ENCODE measurements at places on chromosomes 1 and 21. TPM values are rescaled to one million over a fixed set of nuclear protein-coding genes. Genes with fewer than 3 reads are reported as not detected.

LYPLA2 gene
- total RNA-seq = 96.9 TPM

EPHA10 gene
- not detected for total RNA-seq

DEPDC1 gene
- 1.1 TPM for total RNA-seq

CFHR3 gene
- total RNA-seq = not detected

LDLRAP1 gene
- 18.8 TPM for total RNA-seq

YOD1 gene
- 6.1 TPM for total RNA-seq

SIM2 gene
- 0.44 TPM for total RNA-seq

IFT25 gene
- total RNA-seq = 18.8 TPM

OR2L13 gene
- not detected for total RNA-seq

RBP7 gene
- not detected for total RNA-seq

ATP5PF gene
- total RNA-seq = 24.7 TPM

ARHGEF10L gene
- 15.7 TPM for total RNA-seq

UMODL1 gene
- total RNA-seq = 0.29 TPM

CD48 gene
- total RNA-seq = not detected

FCRL4 gene
- total RNA-seq = not detected

USP21 gene
- 12.0 TPM for total RNA-seq
